ENCODE measurements at places on chromosomes 12 and 14. TPM values are rescaled to one million over a fixed set of nuclear protein-coding genes. Genes with fewer than 3 reads are reported as not detected.
A peak's percentile ranks its signal among the peaks of the same experiment; 100 is the strongest.

Gene TAS2R30
- total RNA-seq = 2.6 TPM

GRCh38 chr12:116524964-116525379 is 34.2 kb upstream of the MAP1LC3B2 start:
- DNase-seq = no peak

DNA sequence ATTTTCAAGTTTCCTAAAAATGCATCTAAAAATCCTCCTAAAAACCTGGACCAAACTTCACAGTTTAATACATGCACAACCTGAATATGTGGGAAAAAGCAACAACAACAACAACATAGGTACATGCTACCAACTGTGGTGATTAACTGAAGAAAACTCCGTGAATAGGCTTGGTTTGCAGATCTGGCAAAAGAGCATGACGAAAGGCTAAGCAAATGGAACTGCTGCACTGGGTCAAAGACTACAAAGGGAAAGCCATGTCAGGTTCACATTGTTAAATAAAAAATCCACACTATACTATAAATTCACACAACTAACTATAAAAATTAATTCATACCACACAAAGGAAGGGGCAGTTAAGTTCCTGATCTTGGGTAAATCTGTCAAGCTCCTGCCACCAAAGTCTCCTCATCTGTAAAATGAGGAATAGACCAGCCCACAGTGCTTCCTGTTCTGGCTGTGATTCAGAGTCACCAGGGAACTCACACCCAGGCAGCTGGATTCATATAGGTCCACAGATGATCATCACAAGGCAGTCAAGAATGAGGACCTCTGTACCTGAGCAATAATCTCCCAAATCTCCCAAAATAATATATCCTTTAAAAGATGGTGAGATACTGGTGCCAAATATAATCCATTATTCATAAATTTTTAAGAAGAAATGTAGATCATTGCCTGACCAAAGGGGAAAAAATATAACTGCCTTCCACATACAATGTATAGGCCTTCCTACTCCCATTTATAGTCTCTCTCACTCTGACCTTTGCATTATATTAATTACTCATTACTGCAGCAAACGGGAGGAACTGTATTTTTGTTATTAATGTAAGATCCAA is 7.0 kb downstream of the CORO1C start:
- no peak for DNase-seq

DNA sequence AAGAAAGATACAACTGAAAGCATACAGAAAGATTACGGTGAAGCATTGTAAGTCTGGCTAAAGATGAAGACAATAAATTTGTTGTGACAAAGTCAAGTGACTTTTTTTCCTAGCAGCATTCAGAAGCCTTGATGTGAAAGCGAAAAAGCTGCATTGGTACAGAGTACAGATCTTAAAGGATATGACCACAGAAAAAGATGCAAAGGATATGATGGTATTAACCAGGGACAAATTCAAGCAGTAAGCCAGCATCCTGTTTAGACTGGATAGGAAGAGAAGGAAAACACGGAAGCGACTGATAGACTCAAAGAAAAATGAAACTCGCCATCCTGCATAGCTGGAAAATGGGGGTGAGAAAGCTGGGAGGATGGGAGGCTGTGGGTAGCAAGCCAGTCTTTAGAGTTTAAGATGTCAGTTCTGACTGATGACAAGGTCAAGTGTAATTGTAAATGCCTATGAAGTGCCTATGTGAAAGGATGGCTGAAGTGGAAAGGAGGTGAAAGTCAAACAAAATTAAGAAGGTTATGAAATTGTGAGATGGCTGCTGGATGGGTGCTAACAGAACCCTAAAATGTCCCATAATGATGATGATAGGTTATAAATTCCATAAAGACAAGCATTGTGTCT is 92.4 kb downstream of the PHLDA1 start:
- DNase-seq = no peak

- DNase-seq = no peak
These were observed 35.4 kb upstream of the AACS start for GRCh38 chr12:125029761-125030358.

- DNase-seq = no peak
These were observed 1.3 kb upstream of the CLBA1 start for GRCh38 chr14:104984056-104984894.

Gene NELL2
- 55.1 TPM for total RNA-seq

DNA sequence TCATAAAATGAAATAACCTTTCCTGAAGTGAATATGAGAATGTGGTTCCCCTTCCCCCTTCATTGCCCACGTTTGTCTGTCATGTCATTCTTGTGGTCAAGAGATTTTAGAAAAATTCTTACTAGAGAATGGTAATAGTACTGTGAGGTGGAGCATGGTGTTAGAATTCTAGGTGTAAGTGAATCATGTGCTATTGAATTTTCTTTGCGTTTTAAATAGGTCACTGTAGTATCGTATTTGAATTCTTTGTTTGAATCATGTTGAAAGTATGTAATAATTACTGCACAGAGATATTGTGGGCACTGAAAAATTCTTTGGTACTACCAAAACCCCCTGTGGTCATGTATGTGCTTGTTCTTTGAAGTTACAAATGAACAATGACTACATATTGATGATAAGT is 49.9 kb downstream of the FUT8 start:
- DNase-seq = no peak

- no peak for DNase-seq
These were observed 14.8 kb downstream of the INF2 start for GRCh38 chr14:104704252-104704651.

- no peak for DNase-seq
These were observed 44.9 kb downstream of the ATP2B1 start for GRCh38 chr12:89663577-89664357.

DNA sequence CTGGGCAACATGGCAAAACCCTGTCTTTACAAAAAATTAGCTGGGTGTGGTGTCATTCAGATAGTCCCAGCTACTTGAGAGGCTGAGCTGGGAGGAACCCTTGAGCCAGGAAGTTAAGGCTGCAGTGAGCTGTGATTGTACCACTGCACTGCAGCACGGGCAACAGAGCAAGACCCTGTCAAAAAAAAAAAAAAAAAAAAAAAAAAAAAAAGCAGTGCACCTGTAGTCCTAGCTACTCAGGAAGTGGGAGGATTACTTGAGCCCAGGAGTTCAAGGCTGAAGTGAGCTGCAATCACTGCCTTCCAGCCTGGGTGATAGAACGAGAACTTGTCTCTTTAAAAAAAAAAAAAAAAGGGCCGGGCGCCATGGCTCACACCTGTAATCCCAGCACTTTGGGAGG is 5.6 kb downstream of the REM2 start:
- no peak for DNase-seq

Gene SAMD15
- 0.27 TPM for total RNA-seq

DNA sequence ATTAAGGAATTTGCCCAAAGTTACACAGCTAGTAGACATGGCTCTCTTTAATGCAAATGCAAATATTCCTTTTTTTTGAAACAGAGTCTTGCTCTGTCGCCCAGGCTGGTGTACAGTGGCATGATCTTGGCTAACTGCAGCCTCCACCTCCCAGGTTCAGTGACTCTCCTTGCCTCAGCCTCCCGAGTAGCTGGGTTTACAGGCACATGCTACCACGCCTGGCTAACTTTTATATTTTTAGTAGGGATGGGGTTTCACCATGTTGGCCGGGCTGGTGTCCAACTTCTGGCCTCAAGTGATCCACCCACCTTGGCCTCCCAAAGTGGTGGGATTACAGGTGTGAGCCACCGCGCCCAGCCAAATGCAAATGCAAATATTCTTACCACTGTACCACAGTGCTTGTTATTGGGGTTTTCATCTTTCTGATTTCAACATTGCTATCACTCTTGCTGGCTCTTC is 24.5 kb upstream of the HIGD1C start:
- DNase-seq = no peak

DNA sequence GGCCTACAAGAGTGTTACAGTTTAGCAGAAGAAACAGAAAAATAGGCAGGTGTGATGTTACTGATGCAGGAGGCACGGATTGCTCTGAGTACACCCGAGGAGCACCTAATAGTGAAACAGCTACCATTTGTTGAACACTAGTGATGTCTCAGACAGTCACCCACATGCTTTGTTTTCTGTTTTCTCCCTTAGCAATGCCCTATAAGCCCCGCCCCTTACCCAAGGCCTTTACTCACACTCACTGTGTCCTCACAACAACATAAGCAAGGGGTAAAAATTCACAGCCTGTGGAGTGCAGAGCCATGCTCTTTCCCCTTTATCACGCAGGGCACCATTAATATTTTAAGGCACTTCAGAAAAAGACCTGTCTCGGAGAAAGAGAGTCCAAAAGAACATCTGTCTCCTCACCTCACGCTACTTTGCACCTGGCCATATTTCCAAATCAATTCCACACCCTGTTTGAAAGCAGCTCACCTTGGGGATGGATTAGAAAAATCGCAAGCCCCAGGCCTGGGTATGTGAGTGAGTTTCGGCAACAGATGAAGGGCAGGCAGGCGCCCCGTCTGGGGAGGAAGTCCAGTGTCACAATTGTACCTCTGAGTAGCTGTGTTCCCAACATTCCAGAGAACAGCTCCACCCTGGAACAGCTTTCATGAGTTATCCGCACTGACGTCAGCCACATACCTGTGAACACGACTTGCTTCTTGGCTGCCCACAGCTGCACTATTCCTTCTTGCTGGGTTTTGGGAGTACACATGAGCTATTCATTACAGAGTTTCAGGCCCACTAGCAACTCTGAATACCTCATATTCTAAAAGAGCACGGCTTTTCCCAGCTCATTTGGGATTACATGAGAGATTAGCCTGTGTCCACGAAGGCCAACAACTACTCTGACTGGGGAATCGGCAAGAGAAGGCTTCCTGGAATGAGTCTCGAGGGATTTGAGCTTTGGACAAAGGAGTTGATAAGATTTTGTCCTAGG is 26.0 kb downstream of the MAPK1IP1L start:
- DNase-seq = peak; percentile 25
